Activated naive CD8-positive, alpha-beta T cell treated with anti-CD3 and anti-CD28 coated beads, Interleukin-2, amount 50 U/mL, for 24 hours (primary cell): ENCODE measurements at places on chromosomes 6 and 20.

DNA sequence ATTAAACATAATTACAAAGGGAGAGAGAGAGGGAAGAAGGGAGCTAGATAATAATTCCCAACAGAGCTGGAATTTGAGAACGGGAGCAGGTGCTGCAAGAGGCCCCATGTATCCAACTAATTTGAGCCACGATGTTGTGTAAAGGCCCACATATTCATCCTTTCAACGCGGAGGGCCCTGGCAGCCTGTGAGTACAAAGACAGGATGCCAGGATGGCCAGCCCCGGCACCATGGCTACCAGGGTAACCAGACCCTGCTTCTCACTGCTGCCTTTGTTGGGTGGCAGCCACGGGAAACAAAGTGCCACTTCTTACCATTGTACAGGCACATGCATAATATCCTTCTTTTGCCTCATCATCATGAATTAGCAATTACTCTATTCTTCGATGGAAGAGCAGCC lies 492.0 kb upstream of the NRSN1 start:
- DNase-seq = no peak

DNA sequence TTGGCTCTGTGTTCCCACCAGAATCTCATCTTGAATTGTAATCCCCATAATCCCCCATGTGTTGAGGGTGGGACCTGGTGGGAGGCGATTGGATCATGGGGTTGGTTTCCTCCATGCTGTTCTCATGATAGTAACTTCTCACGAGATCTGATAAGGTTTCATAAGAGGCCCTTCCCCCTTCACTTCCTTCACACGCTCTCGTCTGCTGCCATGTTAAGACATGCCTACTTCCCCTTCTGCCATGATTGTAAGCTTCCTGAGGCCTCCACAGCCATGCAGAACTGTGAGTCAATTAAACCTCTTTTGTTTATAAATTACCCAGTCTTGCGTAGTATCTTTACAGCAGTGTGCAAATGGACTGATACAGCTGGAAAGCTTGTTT lies 90.0 kb downstream of the ELOVL5 start:
- no peak for DNase-seq

DNA sequence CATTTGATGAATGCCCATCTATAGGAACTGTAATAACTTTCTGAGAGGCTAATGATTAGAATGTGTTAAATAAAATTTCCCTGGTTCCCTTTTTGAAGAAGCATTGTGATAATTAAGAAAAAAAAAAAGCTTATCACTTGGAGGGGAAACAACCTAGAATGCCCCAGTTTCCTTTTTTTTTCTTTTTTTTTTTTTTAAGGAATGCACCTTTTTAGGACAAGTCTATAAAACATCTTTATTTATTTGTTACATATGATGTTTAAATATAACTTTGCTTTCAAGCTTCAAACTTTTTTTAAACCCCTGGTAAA lies 7.3 kb upstream of the MRPS10 start:
- no peak for DNase-seq

DNA sequence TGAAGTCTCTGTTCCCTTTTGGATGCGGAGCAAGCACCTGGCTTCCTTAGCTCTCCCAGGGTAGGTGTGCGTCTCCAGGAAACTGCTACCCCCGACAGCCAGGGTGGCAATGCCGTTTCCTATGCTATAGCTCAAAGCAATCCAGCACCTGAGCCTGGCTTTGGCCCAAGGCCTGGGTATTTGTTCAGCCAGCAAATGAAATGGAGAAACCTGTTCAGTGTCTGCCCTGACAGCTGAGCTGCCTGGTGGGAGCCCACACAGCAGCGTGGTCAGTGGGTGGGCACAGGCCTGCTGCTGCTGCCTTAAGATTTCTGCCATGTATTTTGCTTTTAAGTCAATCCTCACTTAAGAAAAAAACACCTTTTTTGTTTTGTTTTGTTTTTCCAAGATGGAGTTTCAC lies 13.7 kb downstream of the SPATA2 start:
- DNase-seq = no peak

DNA sequence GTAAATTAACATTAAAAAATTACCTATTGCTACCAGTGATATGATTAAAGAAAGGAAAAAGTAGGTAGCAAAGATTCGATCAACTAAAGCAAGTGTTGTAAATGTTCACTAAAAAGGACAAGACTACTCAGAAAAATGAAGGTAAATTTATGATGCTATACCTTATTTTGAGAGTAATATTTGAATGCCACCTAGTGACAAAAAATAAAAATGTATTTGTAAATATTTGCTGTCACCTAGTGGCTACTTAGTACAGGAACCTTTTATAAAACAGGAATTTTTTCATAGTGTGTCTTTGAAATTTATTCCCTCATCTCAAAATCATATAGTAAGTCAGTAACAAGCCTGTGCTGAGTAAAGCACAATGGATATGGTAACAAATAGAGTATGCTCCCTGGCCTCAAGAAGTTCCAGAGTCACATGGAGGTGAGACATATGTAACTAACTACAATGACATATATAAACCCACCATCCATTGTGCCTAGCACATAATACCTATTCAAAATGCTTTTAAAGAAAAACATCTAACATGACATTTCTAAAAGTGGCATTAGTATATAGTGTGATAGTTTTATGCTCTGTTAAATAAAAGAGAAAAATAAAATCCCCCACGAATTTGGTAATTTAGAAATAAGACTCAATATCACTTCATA lies 193.1 kb upstream of the SIM1 start:
- DNase-seq = no peak
